NCI-H1105 (cell line): ENCODE measurements at places on chromosomes 2 and 18.
A peak's percentile ranks its signal among the peaks of the same experiment; 100 is the strongest.

DNA sequence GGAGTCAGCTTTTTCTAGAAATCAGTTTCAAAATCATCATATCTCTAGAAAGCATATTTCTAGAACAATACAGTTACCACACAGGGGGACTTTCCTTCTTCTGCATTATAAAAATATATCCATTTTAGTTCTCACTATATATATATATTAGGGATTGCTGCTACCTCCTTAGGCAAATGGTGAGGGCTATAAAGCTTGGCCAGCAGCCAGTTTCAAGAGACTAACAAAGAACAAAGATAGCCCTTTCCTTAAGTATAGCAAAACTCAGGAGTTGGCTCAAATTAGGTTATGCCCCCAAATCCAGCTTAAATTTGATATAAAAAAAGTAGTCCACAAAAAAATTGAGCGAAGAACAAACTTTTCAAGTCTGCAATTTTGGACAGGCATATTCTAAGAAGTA lies 70.0 kb downstream of the EIF2AK3 start:
- no peak for DNase-seq

GRCh38 chr18:75204732-75205513 lies 4.0 kb downstream of the PTGR3 start:
- DNase-seq: no peak

GRCh38 chr2:112173646-112174319 lies 35.6 kb downstream of the FBLN7 start:
- DNase-seq: no peak

GRCh38 chr2:205776139-205776538 lies 93.8 kb downstream of the NRP2 start:
- DNase-seq: no peak

- no peak for DNase-seq
Observed at GRCh38 chr2:232214053-232214452, 164.5 kb upstream of the ALPP start.

DNA sequence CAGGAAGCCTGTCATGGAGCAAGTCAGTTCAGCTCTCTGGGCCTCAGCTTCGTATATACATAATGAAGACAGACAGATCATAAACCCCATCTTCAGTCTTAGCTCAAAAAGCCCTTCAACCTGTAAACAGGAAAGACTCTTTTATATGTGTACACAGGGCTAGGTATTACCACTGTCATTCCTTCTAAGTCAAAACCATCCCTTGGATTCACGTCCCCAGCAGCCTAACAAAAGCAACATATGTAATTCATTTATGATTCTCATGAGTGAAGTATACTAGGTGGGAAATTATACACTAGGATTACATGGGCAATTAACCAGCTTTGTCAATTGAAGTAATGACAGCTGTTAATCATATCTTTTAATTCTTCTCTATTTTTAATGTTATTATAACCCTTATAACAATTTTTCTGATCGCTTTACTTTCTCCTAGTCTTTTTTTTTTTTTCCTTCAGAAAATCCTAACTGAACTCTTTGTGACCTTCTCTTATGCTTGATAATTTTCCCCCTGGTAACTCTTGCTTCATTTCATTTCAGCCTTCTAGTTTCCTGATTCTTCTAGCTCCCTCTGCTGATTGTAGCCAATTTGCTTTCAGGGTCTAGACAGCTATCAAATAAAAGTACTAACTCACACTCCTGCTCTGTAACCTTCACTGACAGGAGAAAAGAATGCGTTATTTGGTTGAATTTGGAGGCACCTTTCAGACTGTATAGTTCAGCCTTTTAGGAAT lies 99.7 kb downstream of the RBM43 start:
- DNase-seq: peak; percentile 2

- DNase-seq: no peak
Observed at GRCh38 chr2:64558445-64559081, 34.4 kb downstream of the AFTPH start.

DNA sequence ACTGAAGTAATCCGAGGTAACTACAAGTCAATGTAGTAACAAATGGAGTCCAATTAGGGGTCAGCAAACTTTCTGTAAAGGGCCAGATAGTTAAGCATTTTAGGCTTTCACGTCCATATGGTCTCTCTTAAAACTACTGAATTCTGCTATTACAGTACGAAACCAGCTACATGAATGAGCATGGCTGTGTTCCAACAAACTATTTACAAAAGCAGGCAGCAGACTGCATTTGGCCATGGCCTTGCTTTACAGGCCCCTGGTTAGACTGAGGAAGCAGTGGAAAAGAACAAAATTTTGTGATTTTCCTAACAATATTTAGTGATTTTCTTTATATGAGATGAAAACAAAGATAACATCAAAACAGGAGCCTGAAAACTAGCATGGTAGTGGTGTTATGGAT lies 64.0 kb downstream of the RTN4 start:
- no peak for DNase-seq

GRCh38 chr2:28639092-28639691 lies 112.4 kb upstream of the PPP1CB start:
- DNase-seq: no peak

GRCh38 chr2:238134393-238134785 lies 4.1 kb upstream of the KLHL30 start:
- DNase-seq: no peak

DNA sequence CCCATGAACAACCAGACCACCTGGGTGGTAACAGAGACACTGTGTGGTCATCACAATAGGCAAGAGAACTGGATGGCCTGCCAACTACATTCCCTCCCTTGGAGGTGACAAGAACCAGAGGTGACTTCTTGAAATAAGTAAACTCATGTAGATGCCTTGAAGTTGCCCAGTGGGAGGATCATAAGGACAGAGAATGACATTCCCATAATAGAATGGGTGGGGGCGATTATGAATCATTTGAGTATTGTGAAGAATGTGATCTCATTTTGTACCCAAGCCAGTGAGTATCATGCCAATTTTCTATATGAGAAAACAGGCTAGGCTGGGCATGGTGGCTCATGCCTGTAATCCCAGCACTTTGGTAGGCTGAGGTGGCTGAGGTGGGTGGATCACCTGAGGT lies 211.4 kb upstream of the GYPC start:
- DNase-seq: no peak

DNA sequence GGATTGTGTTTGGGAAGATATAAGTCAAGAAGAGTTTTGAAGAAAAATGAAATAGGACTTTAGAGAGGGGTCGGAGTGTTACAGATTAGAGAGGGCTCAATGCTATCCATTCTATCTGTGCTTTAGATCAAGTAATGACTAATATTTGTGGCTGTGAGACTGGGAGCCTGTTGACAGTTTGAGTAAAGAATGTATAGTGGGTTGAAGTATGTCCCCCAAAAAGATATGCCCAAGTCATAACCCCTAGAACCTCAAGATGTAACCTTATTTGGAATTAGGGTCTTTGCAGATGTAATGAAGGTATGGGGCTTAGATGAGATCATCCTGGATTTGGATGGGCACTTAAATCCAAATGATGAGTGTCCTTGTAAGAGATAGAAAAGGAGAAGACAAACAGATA lies 55.3 kb upstream of the SERPINE2 start:
- no peak for DNase-seq

DNA sequence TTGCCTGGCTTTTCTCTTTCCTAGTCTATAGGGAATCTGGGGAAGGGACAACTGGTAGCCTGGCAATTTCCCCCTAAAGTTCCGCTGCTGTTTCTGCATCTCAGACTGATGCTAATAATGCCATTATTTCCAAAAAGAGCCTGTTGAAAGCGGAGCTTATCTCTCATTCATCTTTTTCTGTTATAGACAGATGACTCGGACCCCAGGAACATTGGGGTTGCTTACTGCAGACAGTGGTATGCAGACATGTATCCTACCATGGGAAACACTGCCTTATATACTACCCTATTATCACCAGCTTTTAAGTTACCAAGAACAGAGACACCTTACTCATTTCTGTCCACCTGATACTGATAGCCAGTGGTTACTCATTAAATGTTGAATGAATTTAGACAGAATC lies 15.3 kb downstream of the ETAA1 start:
- no peak for DNase-seq

DNA sequence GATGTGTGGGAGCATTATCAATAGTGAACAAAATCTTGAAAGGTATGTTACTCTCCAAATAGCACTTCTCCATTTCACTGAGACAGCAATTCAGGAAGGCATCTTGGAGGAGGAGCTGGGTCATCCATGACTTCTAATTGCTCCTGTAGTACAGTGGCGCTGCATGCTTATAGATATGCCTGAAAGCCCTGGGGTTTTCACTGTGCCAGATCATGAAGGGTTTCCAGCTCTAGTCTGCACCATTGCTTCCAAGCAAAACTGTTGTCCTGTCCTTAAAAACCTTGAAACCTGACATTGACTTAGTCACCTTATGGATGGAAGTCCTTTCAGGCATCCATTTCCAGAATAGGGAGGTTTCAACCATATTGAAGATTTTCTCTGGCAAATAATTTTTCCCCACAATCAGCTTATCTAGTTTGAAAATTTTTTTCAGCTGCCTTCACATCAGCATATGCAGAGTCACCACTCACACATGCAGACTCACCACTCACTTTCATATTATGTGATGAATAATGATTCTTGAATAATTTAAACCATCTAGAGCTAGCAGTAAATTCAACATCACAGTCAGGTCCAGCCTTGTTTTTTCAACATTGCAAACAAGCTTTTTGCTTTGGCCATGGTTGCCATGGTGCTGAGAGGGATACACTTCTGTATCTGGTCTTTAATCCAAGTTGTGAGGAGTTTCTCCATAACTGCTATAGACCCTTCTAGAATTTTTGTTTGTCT lies 297.1 kb downstream of the CLIP4 start:
- no peak for DNase-seq

- DNase-seq: no peak
Observed at GRCh38 chr2:30300456-30301221, 69.3 kb downstream of the LBH start.

DNA sequence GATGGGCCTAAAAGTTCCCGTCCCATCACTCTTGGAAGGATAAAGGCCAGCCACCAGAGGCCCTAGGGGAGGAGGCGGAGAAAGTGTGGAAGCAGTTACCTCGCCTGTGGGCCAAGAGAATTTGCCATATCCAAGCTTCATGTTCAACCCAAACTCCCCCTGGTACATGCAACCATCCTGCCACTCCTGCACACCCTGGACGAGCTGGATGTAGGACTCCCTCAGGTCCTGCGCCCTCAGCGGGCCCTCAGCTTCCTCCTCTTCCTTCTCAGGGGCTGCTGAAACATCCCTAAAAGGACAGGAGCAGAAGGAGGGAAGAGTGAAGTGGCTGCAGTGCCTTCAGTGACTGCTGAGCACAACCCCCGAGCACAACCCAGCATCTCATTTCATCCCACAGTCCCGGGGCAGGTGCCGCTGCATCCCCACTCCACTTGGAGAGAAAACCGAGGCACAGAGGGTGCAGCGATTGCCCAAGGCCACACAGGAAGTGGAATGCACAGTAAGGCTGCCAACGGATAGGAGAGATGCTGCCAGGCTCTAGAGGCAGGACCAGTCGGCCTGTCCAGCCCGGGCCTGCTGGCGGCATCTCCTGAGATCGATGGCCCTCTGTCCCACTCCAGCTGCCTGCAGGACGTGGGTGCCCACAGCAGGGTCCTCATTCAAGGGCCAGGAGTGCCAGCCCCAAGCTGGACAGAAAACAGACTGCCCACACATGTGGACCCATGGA lies 2.9 kb downstream of the ANKMY1 start:
- DNase-seq: no peak

DNA sequence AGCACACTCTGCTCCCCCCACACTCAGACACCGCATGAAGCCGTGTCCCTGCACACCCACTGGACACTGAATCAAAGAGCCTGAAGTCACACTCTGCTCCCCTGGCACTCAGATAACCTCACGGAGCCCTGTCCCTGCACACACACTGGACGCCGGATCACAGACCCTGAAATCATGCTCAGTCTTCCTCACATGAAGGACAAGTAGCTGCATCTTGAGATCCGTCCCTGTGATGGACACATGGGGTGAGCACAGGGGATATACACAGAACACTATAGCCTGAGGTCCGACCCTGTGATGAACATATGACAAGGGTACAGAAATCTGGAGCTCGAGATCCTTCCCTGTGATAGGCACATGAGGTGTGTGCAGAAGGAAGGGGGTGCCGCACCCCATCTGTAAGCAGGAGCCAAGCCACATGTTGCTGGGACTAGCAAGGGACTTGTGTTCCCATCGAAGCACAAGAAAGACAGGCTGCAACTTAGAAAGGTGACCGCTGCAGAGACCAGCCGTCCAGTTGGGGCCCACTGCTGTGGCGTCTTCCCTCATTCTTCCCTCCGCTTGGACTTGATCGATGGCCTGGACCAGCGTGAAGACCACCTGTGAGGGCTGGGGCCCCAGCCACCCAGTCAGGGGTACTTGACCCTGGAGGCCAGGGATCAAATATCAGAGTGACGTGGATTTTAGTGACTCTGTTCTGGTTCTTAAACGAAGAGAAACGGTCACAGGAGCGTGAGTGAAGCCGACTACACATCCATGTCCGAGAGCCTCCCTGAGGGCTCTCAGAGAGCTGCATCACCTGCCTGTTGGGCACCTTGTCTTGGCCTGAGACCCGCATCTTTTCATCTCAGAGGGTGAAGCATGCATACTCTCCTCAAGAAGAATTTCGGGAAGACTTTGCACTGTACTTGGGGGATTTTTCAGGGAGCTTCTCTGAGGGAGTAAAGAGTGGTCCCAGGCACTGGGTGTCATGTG lies 391.7 kb upstream of the SALL3 start:
- no peak for DNase-seq

- DNase-seq: no peak
Observed at GRCh38 chr18:2112435-2113045, 458.8 kb downstream of the METTL4 start.

- DNase-seq: no peak
Observed at GRCh38 chr2:153575171-153575853, 96.8 kb upstream of the RPRM start.

DNA sequence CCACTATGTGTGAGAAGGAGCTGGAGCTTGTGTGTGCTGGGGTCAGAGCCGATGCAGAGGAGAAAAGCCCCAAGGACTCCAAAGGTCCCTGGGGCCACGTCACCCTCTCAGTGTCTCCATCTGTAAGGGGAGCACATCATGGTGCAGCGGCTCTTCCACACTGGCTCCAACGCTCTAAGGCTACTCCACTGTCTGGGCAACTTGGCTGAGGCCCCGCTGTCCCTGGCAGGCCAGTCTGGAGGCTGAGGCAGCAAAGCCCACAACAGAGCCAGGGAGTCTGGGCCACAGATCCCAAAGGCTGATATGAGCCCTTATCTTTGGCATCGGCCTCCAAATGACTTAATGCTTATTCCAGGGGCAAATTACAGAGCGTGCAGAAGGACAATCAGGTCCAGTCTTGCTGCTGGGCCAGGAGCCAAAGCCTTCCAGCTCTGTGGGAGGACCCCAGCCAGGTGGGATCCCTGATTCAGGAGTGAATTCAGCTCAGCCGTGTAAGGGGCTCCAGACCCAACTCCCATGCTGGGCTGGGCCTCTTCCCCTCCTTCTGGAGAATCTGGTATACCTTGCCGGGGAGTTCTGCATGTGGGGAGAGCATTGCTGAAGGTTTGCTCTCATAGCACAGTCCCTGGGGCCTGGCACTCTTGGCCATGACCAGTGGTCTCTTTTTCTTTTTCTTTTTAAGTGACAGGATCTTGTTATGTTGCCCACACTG lies 1.8 kb upstream of the DUSP2 start:
- peak; percentile 85 for DNase-seq

- DNase-seq: no peak
Observed at GRCh38 chr2:110100480-110100879, 15.1 kb downstream of the MALL start.

- DNase-seq: no peak
Observed at GRCh38 chr2:164323978-164324377, 297.3 kb downstream of the GRB14 start.
